NCI-H2081 treated with DMSO at 0.1 percent for 48 hours (cell line): ENCODE measurements at places on chromosomes 13 and 19.

DNA sequence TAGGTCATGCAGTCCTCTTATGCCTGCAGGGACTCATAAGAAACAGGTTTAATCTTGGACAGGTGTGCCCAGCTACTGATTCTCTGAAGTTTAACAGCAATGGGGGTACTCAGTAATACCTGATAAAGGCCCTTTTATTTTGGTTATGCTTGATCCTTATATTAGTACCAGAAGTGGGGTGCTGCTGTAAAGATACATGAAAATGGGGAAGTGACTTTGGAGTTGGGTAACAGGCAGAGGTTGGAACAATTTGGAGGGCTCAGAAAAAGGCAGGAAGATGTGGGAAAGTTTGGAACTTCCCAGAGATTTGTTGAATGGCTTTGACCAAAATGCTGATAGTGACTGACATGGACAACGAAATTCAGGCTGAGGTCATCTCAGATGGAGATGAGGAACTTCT is 14.6 kb upstream of the TMTC4 start:
- no peak for DNase-seq

- no peak for DNase-seq
Observed at GRCh38 chr19:41870401-41870873, 6.6 kb upstream of the CD79A start.

DNA sequence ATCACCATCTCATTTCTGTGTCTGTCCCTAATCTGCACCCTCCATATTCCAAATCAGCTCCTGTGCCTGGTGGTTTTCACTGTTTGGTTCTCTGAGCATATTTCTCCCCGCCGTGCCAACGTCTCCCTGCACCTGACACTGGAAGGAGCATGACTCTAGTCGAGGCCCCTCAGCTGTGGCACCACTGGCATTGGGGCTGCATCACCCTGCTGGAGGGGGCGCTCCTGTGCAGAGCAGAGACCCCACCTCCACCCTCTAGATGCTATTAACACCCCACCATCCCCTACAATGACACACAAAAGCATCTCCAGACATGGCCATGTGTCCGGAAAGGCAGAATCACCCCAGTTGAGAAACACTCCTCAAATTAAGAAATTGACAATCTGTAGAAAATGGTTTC is 20.8 kb downstream of the ZSCAN5C start:
- DNase-seq: no peak

DNA sequence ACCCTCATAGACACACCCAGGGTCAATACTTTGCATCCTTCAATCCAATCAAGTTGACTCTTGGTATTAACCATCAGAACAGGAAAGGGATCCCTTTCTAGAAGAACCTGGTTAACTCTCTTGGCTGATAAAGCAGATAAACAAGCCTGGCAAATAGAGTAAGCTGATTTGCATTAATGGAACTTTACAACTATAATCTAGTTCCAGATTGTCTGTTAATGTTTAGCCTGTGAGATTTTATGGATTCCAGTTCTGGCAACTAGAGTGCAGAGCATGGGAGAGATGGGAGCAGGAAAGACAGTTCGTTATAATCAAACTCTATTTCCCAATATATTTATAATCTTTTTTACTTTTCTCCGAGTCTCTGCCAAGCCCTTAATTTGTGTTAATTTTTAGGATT is 272.6 kb upstream of the KLHL1 start:
- DNase-seq: no peak

DNA sequence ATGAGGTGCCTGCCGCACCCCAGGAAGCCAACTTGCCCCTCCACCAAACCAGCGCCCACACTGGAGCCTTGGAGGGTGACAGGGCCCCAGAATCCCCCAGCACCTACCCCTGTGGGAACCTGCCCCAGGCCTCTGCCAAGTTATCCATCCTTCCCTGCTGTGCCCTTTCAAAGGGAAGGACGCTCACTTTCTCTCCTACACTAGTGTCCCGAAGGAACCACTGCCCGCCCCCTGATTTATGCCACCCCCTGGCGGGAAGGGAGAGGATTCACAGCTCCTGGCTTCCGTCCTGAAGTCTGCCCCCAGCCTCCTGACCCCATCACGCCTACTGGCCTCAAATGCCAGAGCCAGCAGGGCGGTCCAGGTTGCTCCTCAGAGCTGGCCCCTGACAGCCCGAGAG is 1.4 kb downstream of the EVI5L start:
- DNase-seq: no peak

DNA sequence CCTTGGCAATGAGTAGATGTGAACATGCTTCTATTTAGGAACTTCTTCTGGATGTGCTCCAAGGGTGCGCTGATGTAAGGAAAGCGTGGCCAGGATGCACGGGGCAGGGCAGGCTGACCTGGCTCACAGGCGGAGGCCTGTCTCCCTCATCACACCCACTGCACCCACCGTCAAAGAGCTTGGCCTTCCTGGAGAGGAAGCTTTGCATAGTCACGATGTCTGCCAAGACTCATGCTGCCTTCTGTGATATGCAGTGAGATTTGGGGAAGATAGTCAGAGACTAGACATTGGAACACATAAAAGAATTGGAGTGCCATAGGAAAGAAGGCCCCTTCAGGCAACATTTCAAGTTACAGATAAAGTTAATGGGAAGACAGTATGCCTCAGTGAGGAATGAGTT is 82.0 kb downstream of the MYO16 start:
- no peak for DNase-seq

DNA sequence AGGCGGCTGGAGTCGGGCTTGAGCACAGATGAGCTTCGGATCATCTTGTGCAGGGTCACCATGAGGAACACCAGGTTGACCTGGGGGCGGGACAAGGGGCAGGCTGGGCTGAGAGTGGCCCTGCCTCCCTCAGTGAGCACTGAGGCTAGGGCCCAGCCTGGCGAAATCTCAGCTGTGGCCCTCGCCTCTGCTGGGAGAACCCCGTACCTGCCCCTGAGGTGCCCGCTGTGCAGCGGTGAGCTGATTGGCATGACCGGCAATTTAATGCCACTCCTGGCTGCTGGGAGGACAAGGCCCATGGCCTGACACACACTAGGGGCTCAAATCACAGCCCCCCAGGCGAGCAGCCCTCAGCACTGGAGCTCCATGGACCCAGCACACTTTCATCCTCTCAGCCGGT is 19.7 kb upstream of the ASF1B start:
- no peak for DNase-seq

DNA sequence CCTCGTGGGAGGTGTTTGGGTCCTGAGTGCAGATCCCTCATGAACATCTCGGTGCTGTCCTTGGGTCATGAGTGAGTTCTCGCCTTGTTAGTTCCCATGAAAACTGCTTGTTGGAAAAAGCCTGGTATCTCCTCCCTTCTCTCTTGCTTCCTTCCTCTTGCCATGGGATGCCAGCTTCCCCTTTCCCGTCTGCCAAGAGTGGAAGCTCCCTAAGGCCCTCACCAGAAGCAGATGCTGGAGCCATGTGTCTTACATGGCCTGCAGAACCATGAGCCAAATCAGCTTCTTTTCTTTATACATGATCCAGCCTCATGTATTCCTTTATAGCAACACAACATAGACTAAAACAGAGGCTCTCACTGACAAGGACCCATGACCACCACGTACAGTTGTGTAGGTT is 8.2 kb downstream of the ADGRE2 start:
- no peak for DNase-seq

- no peak for DNase-seq
Observed at GRCh38 chr19:49326165-49326704, 1.2 kb upstream of the SLC6A16 start.

DNA sequence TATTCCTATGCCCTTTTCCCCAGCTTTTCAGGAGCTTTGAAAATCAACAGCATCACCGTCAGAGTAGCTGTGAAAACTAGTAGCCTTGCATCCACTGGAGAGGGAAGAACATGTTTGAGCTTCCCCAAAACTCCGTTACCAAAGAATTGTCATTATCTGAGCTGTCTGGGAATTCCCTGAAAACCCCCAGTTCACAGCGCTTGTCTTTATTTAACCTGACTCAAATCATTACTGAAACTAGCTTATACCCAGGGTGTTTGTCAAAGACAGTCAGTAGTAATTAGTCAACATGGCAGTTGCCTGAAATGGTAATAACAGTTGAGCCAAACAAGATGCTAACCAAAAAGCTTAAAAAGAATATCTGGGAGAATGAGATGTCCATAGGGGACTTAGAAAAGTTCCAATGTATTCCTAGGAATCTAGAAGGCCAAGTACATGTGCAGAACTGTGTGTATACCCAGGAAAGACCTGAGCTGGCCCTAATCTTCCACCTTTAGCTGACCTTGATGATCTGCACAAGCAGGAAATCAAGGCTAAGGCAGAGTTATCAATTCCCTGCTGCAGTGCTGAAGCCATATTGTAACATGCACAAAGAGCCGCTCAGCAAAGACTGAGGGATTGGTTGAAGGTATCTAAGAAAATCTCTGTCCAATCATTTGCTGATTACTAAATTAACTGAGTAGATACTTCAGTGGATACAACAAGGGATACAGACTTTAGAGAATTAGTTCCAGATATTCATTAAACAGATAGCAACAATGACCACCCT is 130.8 kb downstream of the KL start:
- no peak for DNase-seq
